ENCODE measurements at places on chromosomes 4 and X. TPM values are rescaled to one million over a fixed set of nuclear protein-coding genes. Genes with fewer than 3 reads are reported as not detected.

GRCh38 chr4:52645300-52645699 lies 13.8 kb downstream of the USP46 start:
- DNase-seq, result no peak

Gene FAM47B
- polyA plus RNA-seq, result not detected

Gene HSFX3
- not detected for polyA plus RNA-seq

DNA sequence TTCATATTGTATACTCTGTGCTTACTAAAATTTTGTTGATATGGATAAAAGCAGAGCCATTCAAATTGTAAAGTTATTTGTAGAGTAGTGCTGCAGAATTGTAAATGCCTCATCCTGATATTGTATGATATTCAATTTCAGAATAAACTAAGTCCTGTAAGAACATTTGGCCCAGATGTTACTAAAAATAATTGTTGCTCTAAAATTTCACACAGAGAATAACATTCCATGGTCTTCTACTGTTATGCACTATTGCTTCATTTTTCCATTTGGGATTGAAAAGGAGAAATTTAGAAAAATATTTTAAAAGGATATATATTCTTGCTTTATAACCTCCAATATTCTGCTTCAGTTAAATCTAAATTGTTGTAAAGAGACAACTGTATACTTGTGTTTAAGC lies 195.6 kb downstream of the LARP7 start:
- DNase-seq, result no peak

Gene CCKAR
- not detected for polyA plus RNA-seq

- DNase-seq, result no peak
Measured at GRCh38 chr4:793093-793861, 32.7 kb downstream of the CPLX1 start.

Gene TBC1D8B
- polyA plus RNA-seq, result 1.5 TPM

- no peak for DNase-seq
Measured at GRCh38 chr4:5200513-5200912, 149.2 kb downstream of the STK32B start.

Gene SSX7
- polyA plus RNA-seq, result not detected

DNA sequence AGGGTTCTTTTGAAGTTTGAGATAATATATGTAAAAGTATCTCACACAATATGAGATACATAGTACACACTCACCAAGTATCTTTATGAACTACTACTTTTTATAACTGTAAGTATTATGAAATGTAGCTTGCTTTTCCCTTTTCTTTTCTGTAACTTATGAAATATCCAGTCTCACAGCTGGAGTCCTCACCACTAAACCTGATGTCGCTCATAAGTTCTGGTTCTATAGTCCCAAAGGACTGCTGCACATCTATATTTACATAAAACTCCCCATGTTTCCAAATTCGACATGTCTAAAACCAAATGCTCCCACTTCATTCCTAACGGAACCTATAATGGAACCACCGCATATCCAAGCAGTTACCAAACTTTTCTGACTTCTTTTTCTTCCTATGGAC lies 186.5 kb upstream of the SLC7A11 start:
- no peak for DNase-seq

Gene DMRTC1
- polyA plus RNA-seq, result not detected

Gene GALNTL6
- not detected for polyA plus RNA-seq

DNA sequence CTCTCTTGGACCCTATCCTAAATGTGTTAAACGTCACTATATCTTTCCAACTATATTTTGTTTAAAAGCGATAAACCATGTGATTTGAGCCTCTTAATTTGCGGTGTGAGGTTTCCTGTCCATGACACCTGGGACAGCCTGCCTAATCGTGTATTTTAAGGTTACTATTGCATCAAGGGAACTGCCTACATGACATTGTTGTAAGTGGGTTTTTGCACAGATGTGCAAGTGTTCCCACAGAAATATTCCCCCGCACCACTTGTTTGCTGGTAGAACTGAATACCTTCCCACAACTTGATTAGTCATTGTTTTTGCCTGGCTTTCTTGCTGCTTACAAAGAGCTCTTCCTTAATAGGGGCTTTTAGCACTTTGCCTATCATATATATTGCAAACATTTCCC lies 5.1 kb upstream of the FAM184B start:
- no peak for DNase-seq

Gene UGT2B11
- polyA plus RNA-seq, result not detected

DNA sequence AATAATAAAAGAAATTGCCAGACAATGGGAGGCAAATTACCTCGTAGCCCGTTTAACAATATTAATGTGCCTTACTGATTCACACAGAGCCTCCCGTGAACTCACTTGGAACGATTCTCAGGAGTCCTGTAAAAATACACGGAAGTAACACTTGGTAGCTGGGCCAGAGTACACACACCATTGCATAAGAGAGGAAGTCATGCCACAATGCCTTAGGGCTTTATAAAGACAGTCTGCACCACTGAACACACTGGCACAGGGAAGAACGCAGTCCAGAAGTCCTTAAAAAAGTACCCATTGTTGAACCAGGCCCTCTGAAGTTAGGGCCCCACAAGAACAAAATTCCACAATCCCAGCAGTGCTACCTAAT lies 15.1 kb downstream of the SLC2A9 start:
- peak; percentile 82 for DNase-seq

Gene AFM
- not detected for polyA plus RNA-seq

- DNase-seq, result no peak
Measured at GRCh38 chr4:6905516-6906445, 3.8 kb upstream of the TBC1D14 start.

- no peak for DNase-seq
Measured at GRCh38 chr4:142377342-142378091, 468.6 kb downstream of the INPP4B start.

Gene PDGFC
- not detected for polyA plus RNA-seq

DNA sequence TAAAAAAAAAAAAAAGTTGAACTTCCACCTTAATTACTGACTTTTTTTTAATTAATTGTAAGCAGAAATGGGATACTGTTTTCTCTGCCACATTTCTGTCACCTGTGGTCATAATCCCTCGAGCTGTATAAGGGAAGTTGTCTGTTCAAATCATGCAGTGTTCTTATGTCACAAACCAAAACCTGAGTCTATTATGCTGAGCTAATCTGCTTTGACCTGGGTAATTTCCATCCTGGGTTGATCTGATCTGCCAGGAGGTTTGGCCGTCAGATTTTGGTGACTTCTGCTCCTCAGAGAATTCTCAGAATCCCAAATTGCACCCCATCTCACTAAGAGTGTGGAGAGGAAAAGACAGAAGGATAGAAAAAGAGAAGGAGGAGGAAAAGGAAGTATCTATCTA lies 683.1 kb downstream of the KCTD8 start:
- no peak for DNase-seq

- no peak for DNase-seq
Measured at GRCh38 chr4:123616951-123617461, 220.4 kb downstream of the SPRY1 start.

DNA sequence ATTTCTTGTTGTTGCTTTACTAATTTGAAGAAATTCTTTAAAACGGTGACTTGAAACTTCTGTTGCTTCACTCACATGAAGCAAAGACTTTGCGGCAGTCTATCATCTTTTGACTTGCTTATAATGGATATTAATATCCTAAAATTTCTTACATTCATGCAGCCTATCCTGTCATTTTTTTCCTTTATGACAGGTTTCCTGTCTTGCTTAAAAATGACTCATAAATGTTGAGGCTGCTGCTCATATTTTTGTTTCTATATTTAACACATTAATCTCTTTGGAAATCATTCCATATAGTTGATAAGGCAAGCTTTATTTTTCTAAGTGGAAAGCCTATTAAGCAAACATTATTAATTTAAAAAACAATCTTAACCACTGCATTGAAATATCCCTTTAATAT lies 176.6 kb upstream of the GALNTL6 start:
- DNase-seq, result no peak

DNA sequence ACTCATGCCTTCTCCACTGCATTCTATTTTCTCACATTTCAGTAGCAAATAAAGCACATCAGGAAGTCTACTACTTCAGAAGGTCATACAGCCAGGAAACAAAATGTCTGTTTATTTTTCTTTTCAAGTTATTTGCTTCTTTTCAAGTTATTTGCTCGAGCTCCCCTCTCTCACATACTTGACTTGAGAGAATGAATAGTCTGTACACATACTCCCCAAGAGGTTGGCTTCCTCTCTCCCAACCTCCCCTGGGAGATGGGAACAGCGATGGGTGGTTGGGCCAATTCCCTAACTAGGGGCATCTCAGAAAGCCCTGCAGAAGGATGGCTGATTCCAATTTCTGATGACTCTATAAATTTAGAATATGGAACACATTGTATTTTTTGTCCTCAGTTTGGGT lies 64.7 kb upstream of the PTPN13 start:
- DNase-seq, result no peak

- DNase-seq, result no peak
Measured at GRCh38 chr4:115042496-115042895, 70.9 kb downstream of the NDST4 start.

DNA sequence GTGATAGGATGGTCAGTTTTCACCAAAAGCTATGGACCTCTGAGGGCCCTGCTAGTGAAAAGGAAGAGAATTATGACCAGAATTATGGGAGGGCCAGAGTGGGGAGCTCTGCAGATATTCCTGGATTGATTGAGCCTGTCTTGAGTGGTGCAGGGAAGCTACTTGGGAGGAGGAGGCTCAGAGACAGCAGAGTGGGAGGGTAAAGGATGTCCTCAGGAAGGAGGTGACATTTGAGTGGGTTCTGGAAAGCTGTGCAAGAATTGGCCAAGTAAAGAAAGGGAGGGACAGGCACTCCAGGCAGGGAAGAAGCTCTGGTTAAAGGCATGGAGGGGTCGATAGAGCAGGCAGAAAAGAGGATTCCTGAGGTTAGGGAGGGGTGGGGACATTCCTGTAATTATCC lies 24.1 kb downstream of the RNF4 start:
- no peak for DNase-seq

DNA sequence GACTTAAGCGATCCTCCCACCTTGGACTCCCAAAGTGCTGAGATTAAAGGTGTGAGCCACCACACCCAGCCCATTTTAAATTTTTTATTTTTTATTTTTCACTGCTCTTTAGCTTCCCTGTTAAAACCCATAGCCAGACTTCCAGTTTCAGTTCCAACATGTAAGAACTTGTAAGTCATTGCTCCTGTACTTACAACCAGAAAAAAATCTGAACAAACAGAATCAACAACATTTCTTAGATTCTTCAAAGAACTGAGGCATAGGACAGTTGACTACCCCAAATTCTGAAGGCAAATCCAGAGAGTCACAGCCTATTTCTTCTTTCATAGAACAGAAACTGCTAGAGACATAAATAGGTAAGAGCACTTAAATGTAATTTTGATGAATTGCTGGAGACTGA lies 8.1 kb downstream of the GPRASP3 start:
- no peak for DNase-seq

Gene COQ2
- polyA plus RNA-seq, result 49.6 TPM

GRCh38 chr4:121256887-121257466 lies 92.9 kb upstream of the TNIP3 start:
- DNase-seq, result no peak

Gene FAM53A
- polyA plus RNA-seq, result 0.20 TPM

Gene YY2
- polyA plus RNA-seq, result 1.2 TPM

Gene HMX1
- not detected for polyA plus RNA-seq

- no peak for DNase-seq
Measured at GRCh38 chr4:157219711-157220370, 687 bp upstream of the GRIA2 start.

DNA sequence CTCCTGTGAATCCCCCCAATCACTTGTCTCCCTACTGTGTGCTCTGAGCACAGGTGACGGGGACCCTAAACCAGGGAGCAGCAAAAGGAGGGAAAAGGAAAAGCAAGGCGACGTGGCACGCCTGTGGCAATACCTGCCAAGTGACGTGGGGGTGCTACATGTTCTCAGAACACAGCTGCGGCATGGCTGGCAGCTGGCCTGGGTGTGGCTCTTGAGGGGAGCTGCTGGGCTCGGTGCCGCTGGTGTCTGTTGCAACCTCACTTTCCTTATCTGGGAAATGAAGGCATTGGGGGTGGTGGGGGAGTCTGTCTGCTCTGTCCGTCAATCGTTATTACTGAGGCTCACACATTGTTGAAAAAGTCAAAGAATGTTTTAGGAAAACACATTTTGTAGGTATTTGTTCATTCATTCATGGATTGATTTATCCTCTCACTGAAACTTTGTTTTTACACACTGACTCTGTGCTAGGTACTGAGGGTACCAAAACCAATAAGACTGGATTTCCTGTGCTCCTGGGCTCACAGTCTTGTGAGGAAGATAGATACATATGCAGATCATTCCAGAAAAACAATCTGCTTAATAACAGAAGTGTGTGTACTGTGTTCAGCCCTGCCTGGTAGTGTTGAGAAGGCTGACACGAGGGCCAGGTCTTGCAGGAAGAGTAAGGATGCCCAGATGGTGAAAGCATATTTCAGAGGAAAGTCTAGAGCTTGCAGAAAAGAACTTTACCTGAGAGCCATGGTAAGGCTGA lies 217.6 kb downstream of the PTTG2 start:
- no peak for DNase-seq

GRCh38 chr4:184252136-184253071 lies 34.7 kb upstream of the ENPP6 start:
- no peak for DNase-seq

Measured in GM12878 (cell line).